ENCODE measurements at places on chromosomes 4 and X. TPM values are rescaled to one million over a fixed set of nuclear protein-coding genes. Genes with fewer than 3 reads are reported as not detected.

ETDB gene
- total RNA-seq: not detected

- no peak for DNase-seq
Observed at GRCh38 chr4:56906489-56907393, 959 bp upstream of the REST start.

DNA sequence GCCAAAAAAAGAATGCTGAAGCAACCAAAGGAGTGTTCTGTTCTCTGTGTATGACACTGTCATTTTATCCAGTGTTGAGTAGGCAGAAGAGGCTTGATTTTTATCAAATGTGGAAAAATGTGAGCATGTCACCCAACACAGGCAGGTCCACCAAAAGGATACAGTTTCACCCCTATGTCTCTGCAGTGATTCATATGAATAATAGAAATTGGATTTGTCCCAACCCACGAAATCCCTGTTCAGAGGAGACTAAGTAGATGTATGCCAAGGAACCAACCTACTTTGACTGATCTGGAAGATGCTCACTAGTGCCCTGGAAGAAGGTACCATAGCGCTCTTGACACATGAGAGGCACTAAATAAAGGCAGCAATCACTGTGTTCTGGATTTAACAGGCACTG is 72.5 kb downstream of the FGF13 start:
- DNase-seq: no peak

DNA sequence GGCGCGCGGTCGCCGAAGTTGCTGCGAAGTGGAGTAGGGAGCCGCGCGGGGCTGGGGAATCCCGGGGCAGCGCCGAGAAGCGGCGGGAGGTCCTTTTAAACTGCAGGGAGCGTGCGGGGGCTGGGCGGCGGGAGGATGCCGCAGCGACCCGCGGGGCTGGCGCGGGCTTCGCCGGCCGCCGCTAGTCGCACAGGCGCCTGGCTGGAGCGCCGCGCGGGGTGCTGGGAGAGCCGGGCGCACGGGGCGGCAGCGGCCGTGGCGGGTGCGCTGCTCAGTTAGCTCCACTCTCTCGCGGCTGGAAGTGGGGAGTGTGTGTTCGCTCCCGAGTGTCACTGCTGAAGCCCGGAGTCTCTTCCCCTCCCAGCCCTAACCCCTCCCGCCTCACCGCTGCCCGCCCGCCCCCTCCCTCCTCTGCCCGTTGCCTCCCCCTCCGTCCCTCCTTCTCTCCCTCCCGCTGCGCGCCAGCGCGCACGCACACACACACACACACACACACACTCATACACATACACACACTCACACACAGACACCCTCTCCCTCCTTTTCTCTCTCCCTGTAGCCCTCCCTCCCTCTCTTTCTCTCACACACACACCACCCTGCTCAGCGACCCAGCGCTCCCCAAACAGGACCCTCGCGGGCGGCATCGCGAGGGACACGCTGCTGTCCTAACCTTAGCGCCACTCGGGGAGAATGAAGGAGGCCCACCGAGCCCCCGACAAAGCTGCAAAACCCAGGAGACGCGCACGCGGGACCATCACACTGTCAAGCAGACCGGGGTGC is at the start of gene NDNF:
NDNF (minus strand) TSS at position 312 of the 780 bp plus-strand sequence. CDS start 26,698 bp downstream, outside the sequence.
- peak; percentile 60 for DNase-seq

DNA sequence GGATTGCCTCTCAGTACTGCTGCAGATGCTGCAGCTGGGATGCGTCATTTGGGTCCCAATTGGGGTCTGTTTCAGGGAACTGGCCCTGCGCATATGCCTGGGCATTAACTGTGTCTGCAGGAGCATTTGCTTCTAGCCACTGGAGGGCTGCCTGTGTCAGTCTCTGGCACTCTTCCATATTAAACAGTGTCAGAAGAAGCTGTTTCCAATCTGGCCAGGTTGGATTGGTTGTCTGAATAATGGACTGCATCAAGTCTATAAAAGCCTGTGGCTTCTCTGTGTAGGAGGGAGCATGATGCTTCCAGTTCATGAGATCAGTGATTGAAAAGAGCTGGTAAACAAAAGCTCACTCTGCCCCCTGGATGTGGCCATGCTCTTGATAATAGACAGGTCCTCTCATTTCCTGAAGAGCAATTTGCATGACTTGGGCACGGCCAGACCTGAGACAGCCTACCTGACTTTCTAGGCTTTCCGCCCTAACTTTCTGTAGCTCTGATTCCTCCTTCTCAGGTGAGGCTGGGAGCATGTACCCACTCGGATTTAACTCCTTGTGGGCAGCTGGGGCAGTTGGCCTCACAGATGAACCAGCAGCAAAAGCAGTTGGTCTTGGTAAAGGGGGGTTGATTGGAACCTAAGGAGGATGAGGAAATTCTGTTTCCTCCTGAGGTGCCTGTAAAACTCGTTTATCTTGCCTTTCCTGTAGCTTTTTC is 29.2 kb downstream of the SULT1E1 start:
- DNase-seq: no peak

DNA sequence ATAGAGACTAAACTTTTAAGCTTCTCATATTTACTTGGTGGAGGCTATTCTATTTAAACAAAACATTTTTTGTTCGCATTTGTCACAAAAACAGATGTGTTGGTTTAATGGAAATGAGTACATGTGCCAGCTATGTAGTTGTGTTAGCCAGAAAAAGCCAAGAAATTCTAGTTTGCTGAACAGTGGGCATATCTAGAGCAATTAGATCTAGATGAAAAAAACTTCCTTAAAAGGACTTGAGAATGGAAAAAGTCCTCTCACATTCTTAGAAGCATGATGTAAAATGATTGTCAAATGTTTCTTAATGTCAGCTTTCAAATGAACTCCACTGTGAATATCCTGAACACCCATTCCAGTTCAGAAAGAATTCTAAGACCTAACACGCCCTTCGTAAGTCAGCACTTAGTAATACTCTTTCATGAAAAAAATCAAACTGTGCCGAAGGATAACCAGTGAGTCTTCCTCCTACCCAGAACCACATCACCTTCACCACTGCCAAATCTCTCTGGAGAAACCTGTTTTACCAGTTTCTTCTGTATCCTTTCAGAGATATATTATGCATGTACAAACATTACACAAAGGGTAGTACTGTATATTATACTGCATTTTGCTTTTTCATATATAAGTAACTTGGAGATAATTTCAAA is 28.2 kb downstream of the PHKA1 start:
- DNase-seq: no peak

DNA sequence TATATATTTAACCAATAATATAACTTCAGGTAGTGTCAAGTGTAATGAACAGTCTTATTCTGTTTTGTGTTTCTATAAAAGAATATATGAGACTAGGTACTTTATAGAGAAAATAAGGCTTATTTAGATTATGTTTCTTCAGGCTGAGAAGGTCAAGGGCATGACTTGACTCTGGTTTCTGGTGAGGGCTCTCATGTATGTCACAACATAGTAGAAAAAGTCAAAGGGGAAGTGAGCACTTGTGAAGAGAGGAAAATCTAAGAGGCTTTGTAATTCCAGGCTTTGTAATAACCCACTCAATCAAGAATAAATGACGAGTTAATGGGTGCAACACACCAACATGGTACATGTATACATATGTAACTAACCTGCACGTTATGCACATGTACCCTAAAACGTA is 27.6 kb downstream of the PRR32 start:
- DNase-seq: no peak

GRCh38 chrX:7689791-7690412 is 153.1 kb upstream of the VCX start:
- DNase-seq: no peak

ANOS1 gene
- total RNA-seq: not detected

- DNase-seq: no peak
Observed at GRCh38 chr4:183289688-183290087, 30.4 kb downstream of the CLDN22 start.

DNA sequence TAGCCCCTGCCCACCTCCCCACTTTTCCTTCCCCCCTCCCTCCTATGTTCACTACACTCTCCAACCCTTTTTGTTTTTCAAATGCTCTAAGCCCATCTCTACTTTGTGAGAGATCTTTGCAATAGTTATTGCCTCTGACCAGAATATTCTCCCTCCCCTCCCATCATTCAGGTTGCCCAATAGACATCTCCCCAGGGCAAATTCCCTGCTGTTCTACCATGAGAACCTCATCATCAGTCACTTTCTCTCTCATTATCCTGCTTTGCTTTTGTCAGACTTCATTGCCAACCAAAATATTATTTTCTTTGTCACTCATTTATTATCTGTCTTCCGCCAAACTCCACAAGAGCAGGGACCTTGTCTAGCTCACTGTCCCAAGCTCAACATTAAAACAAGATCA is 268.2 kb upstream of the PPARGC1A start:
- no peak for DNase-seq

GRCh38 chrX:85611926-85612325 is 232.5 kb upstream of the POF1B start:
- no peak for DNase-seq

DNA sequence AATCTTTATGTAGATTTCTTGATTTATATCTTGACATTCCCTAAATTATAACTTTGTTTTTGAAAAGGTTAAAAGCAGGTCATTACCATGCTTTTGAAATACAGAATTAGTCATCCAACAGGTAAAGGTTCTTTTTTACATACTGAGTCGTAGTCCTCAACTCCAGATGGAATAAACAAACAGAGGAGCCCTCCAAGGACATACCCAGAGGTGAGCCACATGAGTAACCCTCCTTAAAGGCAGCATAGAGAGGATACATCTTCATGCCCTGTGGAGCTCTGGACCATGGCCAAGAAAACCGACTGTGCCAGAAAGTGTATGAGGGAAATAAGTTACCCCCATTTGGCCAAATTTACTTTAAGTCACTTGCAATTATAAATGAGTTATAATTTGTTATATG is 95.3 kb upstream of the MCF2 start:
- DNase-seq: no peak

FAM184B gene
- not detected for total RNA-seq

BANK1 gene
- total RNA-seq: 1.3 TPM

GRCh38 chrX:34886011-34886410 is 56.6 kb upstream of the FAM47B start:
- DNase-seq: no peak

CYBB gene
- 0.50 TPM for total RNA-seq

DNA sequence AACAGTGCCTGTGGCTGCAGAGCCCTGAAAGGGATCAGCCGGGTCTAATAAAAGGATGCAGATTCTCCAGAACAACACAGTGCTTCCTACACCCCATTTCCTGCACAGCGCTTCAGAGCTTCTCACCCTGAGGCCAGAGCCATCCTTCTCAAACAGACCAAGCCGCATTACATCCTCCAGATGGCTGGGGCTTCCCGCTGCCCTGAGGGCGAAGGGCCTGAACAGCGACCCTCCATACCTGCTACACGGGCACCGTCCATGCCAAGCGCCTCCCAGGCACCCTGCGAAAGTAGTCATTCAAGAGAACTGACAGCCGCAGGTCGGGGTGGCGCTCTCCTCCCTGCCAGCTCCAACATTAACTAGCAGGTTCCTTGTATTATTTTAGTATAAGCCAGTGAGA is 36.5 kb downstream of the ACOX3 start:
- no peak for DNase-seq

GRCh38 chr4:70765368-70765767 is 43.6 kb downstream of the RUFY3 start:
- no peak for DNase-seq

DNA sequence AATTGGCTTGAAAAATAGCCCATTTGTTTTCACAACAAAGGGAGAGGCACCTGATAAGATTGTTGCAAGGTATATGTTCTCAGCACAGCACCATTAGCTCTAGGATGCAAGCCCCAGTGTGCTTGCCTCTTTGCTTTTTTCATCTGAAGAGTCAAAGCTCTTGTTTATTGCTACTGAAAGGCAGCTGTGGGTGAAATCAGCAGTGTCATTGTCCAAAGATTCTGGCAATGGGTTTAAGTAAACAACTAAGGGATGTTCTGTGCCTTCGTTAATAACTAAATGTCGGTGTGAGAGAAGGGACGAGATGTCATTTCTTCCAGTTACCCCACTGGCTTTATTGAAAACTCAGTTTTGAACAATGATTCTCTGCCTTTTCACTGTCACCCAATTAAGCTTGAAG is 567.7 kb downstream of the KCNIP4 start:
- no peak for DNase-seq

DNA sequence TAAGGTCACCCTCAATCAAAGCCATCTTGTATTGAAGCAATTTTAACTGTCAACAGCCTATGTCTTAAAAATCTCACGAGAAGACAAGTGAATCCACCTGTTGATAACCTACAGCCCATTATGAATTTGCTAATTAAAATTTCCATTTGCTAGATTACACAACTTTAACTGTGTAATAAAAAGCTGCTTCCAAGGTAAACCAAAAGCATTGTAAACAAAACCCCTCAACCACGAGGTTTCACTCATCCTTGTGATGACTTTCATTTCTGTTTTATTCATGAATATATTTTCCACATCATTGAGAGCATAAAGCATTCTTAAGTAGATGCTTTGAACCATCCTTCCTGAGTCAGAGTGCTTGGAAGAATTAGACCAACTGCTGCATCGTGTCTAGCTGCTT is 217.5 kb upstream of the GYPA start:
- DNase-seq: no peak

- no peak for DNase-seq
Observed at GRCh38 chr4:1504595-1505500, 98.6 kb upstream of the NKX1-1 start.

GRCh38 chrX:75086731-75087195 is 69.3 kb downstream of the ABCB7 start:
- no peak for DNase-seq

GRCh38 chr4:153294631-153295030 is 49.9 kb upstream of the MND1 start:
- no peak for DNase-seq

GRCh38 chr4:152342293-152342692 is 193.6 kb downstream of the FBXW7 start:
- DNase-seq: no peak

CXXC4 gene
- total RNA-seq: 0.04 TPM

- no peak for DNase-seq
Observed at GRCh38 chrX:23832721-23833120, 49.7 kb downstream of the SAT1 start.

DNA sequence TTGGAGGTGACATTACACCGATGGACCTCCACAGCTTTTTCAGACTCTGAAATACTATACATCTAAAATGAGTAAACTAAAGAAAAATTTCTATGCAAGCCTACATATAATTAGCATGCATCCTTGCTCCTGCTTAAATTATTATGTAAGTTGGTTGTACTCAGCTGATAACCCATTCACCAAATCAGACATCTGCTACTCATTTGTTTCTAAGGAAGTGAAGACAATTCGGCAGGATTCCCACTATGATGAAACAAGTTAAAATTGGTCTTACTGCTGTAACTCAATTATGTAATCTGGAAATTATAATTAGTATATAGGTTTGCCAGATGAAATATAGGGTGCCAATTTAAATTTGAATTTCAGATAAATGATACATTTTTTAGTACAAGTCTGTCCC is 59.5 kb upstream of the FGF13 start:
- no peak for DNase-seq

DNA sequence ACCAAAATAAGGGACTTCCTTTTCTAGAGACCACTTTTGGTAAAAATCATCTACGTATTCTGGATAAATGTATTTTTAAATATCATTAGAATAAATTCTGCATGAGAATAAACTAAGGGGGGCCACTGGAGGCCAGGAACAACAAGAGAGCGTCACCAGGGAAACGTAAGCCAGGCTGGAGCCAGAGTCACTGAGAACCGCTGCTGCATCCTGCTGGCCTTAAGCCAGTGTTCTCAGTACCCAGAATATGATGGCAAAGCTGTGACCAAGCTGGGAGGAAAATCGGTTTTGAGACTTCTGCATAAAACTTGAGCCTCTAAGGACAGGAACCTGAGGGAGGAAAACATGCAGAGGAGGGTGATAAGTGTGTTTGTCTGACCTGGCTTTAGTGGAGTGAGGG is 63.0 kb upstream of the FAM9A start:
- DNase-seq: no peak
